ENCODE measurements at places on chromosomes 6 and 20. TPM values are rescaled to one million over a fixed set of nuclear protein-coding genes. Genes with fewer than 3 reads are reported as not detected.

DNA sequence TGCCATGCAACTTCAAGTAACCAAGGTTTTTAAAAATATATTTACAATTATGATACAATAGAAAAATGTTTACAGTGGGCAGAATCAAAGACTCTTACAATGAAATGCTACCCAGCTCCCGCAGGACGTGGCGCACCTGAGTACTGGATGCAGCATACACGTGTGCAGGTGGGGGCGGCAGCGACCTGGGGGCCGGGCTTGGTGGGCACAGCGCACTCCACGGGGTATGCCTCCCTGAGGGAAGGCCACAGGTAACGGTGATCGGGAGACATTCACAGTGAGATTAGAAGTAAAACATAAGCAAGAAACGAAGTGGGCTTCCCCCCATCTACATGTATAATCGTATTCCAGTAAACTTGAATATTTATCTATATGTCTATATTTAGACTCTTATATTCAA lies 54.2 kb downstream of the WDR27 start:
- no peak for DNase-seq

DNA sequence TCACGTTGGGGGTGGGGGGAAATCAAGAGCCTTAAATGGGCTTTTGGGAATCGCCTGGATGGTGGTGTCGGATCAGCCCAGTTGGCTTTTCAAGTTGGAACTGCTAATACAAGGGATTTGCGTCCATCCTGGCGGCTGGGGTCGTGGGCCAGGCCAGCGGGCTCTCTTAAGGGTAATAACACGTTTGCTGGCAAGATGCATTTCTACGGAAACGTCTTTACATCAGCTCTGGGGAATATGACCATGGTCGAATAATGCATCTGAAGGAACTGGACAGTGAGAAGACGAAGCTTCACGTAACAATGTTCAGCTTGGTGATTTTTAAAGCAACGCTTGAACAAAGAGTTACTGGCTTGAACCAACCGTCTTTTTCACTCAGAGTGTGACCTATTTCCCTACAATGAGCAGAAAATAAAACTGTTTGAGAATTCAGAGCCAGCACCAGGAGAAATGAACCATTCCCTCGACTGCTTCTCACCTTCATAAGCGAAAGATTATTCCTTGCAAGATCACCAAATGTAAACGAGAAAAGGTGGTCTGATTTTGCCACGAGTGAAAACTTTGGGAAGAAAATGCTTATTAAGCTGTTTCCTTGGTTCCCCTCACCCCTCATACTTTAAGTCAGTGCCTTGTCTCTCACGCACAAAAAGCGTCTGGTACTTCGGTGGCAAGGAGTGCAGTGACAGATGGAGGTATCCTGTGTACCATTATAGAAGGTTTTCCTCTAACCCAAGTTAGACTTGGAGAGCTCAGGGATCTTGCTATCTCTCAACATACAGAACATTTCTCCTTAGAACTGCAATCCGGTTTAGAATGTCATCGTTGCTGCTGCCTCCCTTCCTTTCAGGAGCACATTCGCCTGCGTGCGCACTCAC lies 1.4 kb upstream of the MARCKS start:
- peak; percentile 29 for DNase-seq

DNA sequence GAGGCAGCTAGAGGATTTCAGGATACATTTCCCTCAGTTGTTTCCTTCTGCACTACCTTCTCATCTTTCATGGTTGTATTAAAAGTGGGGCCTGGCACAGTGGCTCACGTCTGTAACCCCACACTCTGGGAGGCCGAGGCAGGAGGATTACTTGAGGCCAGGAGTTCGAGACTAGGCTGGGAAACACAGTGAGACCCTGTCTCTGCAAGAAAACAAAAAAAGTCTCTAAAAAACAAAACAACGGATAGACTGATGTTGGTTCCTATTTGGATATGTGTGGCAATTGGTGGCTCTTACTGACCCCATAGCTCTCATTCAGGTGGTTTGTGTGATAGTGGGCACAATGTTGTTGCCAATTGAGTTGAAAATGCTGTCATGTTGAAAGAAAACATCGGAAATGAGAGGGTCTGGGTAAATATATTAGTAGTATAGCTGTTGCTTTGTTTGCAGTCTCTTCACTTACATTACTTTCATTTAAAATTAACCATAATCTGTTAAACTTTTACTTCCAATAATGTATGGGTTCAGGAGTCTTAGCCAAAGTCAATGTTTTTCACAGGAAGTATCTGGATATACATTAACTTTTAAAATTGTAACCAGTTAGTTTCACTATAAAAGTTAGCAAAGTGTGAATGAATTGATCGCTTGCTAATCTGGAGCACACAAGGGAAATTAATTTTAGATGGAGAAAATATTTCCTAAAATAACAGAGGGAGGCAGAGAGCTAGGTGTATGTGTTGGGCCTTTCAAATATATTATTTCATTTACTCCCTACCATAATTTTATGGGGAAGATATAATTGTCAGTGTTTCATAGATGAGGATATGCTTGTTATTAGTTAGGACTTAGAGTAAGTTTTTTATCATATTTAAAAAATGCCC lies 31.1 kb downstream of the UTRN start:
- DNase-seq, result no peak

GRCh38 chr6:90285042-90285481 lies 11.6 kb downstream of the BACH2 start:
- no peak for DNase-seq

- DNase-seq, result no peak
Observed at GRCh38 chr6:156780962-156781853, 4.0 kb downstream of the ARID1B start.

- peak; percentile 47 for DNase-seq
Observed at GRCh38 chr6:165804331-165805066, 141.5 kb upstream of the PDE10A start.

GRCh38 chr6:169793408-169793807 lies 42.0 kb downstream of the ERMARD start:
- no peak for DNase-seq

DNA sequence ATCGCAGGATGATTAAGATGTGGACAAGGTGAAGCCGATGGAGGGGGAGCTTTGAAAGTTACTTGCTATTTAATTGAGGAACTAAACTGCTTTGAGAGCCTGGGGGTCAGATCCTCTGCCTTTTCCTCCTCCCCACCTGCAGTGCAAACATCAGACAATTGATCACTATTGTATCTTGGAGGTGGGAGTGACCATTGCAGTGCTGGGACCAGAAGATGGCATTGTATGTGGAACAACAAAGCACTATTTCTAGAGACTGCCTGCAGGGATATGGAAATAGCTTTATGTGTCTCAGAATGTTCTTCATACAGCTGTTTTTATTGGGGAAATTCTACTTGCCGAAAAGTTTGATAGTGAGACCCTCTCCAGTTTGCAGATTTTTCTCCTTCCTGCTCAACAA lies 4.2 kb downstream of the MOG start:
- DNase-seq, result no peak

DNA sequence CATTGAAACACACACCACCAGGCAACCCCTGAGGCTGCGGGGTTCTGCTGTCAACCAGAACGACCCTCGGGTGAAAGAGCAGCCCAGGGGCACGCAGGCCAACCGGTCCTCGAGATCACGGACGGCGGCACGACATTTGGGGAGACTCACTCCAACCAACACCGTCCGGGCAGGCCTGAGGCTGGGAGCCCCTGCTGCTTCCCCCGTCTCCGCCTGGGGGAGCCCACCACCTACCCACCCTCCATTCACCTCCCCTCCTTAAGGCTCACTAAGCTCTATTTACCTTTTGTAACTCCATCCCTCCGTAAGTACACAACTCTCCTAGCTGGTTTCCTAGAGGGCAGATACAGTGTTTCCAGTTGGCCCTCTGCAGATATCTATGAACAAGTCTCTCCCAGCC lies 971.3 kb upstream of the DEFB115 start:
- peak; percentile 40 for DNase-seq

DNA sequence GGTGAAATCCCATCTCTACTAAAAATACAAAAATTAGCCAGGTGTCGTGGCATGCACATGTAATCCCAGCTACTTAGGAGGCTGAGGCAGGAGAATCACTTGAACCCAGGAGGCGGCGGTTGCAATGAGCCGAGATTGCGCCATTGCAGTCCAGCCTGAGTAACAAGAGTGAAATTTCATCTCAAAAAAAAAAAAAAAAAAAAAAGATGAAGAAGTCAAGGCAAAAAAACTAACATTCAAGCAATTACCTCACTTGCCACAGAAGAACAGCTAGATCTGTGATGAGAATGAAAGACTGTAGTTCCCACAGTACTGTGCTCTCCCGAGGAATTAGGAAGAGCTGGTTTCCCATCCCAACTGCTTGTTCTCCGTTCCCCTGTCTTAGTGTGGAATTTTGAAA lies 144.7 kb upstream of the ECI2 start:
- DNase-seq, result no peak

CPNE5 gene
- 1.7 TPM for polyA plus RNA-seq

OARD1 gene
- polyA plus RNA-seq, result 36.1 TPM

GPR63 gene
- polyA plus RNA-seq, result 0.31 TPM

ZBTB46 gene
- polyA plus RNA-seq, result 1.8 TPM

TPD52L1 gene
- 102 TPM for polyA plus RNA-seq

CFB gene
- polyA plus RNA-seq, result 226 TPM
